Bronchial smooth muscle cell (primary cell): ENCODE measurements at places on chromosomes 2 and 18. TPM values are rescaled to one million over a fixed set of nuclear protein-coding genes. Genes with fewer than 3 reads are reported as not detected.

SMAD4 gene
- 38.5 and 81.5 TPM in 2 replicates for total RNA-seq

HOXD13 gene
- total RNA-seq: not detected in 2 replicates

GKN2 gene
- total RNA-seq: not detected in 2 replicates

LYG2 gene
- total RNA-seq: not detected in 2 replicates

DYNAP gene
- total RNA-seq: not detected in 2 replicates

TMEM247 gene
- total RNA-seq: not detected in 2 replicates

RSAD2 gene
- total RNA-seq: under 0.01 and 0.47 TPM in 2 replicates

ESPNL gene
- total RNA-seq: 0.60 and 2.7 TPM in 2 replicates

EVX2 gene
- total RNA-seq: not detected in 2 replicates

REG3A gene
- total RNA-seq: not detected in 2 replicates

CIAO1 gene
- total RNA-seq: 62.4 and 66.5 TPM in 2 replicates

C2orf76 gene
- 11.0 and 11.7 TPM in 2 replicates for total RNA-seq

PLEKHH2 gene
- 4.4 and 6.5 TPM in 2 replicates for total RNA-seq

ABHD1 gene
- 0.16 TPM in 1 of 2 replicates, not detected in the other for total RNA-seq

CAB39 gene
- total RNA-seq: 43.8 and 46.0 TPM in 2 replicates
